Stromal cell of bone marrow (primary cell): ENCODE measurements at places on chromosomes 3 and 15.

GRCh38 chr15:47293466-47294162 lies 423.7 kb upstream of the SEMA6D start:
- peak; percentile 95 for DNase-seq

DNA sequence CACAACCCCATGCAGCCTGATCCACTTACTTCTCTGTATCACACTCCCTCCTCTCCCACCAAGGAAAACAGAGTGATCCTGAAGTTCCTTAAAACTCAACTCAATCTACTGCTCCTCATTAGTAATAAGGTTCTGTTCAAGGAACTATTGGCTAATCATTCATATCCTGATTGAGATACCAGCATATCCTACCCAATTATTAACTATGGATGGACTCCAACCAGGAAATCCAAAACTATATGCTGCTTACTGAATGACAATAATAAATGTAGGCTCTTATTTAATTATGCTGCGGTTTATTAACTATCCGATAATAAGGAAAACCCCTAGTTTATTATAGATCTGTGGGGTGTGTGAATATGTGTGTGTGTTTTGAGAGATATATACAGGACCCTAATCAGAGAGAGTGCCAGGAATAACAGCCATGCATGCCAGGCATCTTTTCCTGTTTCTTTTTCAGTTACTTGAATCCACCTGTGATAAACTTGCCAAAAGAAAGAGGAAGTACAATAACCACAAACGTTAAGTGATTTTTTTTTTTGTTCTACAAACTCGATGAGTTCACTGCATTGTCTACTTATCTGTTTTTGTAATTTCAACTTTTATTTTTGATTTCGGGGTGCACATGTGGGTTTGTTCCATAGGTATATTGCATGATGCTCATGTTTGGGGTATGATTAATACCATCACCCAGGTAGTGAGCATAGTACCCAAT lies 1031.7 kb upstream of the CFAP20DC start:
- no peak for DNase-seq

DNA sequence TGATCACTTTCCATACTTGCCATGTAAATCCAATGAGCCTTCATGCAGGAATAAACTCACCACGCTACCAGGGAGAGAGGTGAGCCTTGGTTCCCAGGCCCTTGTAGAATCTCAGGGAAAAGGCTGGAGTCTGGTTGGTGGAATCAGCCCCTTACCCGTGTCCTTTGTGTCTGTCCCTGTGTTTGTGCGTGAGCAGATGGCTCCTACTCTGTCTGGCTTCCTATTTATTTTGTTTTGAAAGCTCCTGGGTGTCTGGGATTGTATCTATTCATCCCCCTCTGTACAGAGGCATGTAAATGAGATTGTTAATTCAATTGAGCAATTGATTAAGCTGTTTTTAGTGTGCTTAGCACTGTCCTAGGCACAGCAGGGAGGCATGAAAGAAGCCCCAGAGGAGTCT lies 278.1 kb downstream of the THSD4 start:
- DNase-seq: no peak

DNA sequence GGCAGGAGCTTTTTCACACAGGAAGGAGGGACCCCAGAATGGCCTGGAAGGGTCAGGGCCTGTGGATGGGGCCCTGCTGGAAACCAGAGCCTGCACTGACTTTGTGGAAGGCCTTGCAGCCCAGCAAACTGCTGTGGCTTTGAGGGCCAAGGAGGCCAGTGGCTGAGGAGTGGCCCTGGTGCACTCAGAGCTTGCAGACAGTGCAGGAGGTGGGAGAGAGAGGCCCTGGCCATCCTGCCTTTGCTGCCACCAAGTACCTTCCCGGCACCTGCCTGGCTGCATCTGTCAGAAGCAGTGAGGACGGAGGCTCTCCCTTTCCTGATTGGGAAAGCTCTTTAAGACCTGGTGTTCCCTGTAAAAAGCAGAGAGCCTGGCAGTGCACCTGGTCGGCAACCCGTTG lies 6.4 kb downstream of the PSTPIP1 start:
- DNase-seq: no peak

DNA sequence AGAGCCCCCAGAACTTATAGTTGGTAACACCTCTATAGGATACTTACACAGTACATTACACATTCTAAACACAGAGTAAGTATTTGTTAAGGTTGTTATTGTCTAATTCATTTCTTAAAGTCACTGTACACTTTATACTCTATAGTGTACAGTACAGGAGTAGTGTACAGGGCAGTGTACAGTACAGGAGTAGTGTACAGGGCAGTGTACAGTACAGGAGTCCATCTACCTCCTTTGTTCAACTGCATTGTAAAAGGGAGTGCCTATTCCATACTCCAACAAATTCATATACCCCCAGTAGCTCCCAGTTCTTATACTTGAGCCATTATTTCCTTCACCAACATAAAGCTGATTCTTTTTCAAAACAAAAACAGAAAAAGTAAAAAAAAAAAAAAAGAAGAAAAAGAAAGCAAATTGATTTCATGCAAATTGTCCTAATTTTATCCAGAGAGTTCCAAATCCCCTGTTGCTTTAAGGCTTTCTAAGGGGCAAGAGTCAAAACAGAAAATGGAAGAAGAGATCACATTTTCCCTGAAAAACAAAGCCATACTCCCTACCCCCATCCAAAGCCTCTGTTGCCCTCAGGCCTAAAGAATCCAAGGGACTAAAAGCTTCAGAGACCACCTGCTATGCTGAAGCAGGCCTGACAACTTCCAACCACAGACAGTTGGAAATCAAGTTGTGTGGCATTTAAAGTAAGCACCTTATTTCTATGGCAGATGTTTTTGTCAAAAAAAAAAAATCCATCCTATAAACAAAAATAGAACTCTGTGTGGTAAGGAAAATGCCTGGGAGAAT lies 125.6 kb downstream of the PLCH1 start:
- no peak for DNase-seq

- no peak for DNase-seq
Observed at GRCh38 chr3:108030960-108031359, 59.9 kb downstream of the CD47 start.

- DNase-seq: no peak
Observed at GRCh38 chr15:76059320-76060117, at the start of gene TMEM266. TSS of gene TMEM266 (plus strand) at chr15:76059985. CDS start at chr15:76134264, 74,279 bp downstream.

- DNase-seq: no peak
Observed at GRCh38 chr3:153744889-153745288, 376.3 kb upstream of the ARHGEF26 start.

DNA sequence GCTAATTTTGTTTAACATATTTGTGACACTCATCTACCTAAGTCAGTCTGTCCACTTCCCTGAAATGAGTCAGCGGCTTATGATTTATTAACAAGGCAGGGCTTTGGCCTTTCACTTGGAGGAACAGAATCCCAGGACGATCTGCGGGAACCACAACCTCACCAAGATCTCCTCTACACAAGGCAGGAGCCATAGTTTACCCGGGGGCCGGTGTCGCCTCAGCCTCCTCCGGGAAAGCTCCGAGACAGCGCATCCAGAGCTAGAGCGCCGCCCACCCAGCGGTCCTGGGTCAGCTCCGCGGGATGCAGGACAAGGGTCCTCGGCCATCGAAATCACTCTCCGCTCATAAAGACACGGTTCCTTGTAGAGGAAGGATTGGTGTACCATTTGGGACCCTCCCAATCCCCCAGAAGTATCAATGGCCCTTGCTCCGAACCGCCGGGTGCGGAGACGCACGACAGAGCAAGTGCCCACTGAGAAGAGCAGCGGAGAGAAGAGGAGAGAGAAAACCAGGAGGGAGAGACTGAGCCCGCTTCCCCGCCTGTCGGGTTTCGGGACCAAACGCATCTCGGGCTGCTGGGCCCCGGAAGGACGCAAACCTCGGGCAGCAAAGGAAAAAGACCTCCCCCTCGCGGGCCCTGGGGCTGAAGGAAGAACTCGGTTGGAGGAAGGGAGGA lies 13.1 kb upstream of the ALCAM start:
- no peak for DNase-seq

GRCh38 chr15:69979783-69980182 lies 117.9 kb downstream of the TLE3 start:
- DNase-seq: no peak

DNA sequence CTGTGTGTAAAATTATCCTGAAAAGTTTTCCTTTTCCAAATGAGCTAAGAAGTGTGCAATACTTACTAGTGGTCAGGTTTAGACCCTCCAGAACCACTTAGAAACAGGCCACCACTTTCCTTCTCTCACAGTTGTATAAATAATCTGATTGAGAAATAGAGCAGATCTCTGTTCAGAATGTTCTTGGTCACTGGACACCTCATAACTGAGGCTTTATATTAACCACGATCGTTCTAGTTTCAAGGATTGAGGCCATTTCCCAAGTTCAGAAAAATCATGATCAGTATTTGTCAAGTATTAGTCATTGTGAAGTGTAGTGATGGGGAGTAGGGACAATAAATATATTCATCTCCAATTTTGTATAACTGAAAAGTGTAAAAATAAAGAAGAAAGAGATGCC lies 1.0 kb upstream of the MAP3K13 start:
- DNase-seq: peak; percentile 65

DNA sequence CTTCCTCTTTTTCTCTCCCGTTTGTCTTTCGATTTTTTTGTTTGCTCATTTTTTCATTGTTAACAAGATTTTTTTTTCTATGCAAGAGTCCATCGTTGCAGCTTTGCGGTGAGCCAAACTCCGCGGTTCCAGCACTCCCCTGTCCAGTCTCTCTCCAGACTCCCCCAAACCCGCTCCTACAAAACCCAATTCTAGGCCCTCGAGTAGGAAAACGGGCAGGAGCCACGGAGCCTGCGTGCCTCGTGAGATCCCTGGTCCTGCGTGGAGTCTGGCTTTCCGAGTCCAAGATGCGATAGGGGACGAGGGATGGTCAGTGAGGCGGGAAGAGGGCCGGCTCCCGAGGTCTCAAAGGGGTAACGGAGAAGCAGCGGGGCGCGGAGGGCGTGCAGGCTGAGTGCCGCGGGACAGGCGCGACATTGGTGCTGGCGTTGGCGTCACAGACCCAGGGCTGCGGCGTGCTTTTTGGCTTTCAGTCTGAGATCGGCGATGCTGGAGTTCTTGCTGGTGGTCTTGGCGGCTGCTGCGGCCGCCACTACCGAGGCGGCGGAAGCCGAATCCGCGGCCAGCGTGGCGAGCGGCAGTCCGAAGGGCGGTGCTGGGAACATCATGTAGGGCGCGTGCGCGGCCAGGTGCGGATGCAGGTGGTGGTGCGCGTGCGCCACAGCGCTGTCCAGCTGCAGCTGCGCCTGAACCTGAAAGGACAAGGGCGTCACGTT lies 8.5 kb downstream of the SHOX2 start:
- no peak for DNase-seq

DNA sequence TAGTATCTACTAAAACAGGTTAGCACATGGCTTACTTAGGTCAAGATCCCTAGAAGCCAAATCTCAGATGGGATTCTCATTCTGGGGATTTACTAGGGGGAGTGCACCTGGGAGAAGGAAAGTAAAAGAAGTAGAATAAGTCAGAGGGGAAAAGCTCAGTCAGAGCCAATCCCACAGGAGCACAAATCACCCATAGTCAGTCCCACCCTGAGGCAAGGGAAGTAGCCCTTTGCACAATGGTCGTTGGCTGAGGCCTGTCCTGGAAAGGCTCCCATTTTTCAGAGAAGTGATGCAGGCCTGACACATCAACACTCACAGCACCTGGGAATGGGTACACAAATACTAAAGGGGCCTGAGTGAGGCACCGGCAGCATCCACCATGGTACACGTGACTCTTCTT lies 39.8 kb downstream of the SST start:
- DNase-seq: no peak

GRCh38 chr3:184234671-184235380 lies 5.4 kb downstream of the VWA5B2 start:
- no peak for DNase-seq

DNA sequence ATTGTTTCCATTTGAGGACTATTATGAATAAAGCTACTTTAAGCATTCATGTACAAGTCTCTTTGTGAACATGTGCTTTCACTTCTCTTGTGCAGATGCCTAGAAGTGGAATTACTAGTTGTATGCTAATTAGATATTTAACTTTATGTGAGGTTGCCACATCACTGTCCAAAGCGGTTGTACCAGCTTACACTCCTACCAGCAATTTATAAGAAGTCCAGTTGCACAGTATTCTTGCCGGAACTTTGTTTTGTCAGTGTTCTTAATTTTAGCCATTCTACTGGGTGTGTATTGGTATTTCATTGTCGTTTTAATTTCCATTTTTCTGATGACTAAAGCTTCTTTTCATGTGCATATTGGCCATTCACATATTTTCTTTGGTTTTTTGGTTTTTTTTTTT lies 29.1 kb downstream of the SEMA3G start:
- DNase-seq: no peak

DNA sequence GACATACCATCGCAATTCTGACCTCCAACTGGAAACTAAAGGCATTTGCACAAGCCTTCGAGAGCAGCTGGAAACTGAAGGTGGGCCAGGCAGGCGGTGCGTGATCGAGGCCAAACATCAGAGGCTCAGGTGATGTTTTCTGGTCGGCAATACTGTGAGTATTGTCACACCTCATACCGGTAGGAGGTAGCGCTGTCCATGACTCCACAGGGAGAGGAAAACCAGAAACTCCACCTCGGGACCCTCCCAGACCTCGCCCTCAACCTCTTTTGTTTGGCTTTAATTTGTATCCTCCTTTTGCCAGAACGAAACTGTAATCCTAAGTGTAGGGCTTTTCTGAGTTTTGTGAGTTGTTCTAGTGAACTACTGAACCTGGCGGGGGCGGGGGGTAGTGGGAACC lies 43.6 kb downstream of the LDHAL6B start:
- DNase-seq: no peak

DNA sequence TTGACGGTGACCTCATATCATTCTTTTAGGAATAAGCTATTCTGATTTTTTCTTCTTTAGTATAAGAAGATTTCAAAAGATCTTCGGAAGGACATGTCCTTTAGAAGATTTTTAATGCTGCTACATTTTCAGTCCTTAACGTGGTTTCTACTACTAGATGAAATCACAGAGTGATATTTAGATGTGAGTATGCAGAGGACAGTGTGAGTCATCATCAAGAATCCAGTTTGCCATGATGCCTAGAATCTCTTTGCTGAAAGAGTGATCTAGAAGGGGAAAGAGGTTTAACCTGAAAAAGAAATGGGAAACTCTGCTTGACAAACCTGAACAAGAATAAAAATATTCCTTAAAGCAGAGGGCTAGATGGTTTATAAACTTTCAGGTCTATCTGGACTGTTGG lies 43.2 kb downstream of the SLC7A14 start:
- DNase-seq: no peak

- DNase-seq: no peak
Observed at GRCh38 chr3:33612607-33613006, 105.4 kb downstream of the CLASP2 start.

- DNase-seq: no peak
Observed at GRCh38 chr15:93026380-93026817, 62.6 kb downstream of the RGMA start.

DNA sequence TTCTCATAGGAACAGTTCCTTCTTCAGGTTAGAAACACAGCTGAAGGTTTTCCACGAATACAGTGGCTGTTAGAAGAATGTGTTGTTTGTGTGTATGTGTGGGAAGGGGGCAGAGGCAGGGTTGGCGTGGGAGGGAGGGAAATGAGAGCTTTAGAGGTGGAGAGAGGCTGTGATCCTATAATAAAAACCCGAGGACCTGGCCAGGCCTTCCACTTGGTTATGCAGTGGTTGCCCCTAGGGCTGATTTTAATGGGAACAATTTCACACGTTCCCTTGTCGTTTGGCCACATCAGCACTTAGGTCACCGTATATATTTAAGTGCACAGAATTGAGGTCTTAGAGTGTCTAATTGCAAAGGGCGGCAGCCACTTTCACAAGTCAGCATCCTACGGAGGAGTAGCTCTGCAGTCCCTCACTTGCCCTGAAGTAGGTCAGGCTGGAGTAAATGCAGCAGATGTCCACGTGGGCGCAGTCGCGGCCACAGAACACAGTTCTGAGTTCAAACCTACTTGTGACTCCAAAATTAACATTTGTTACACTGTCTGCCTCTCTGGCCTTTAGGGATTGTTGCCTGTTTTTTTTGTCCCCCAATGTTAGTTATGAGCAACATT lies 85.6 kb downstream of the PDCD6IP start:
- no peak for DNase-seq
